NCI-H69 (cell line): ENCODE measurements at places on chromosomes 1 and 21.

- no peak for DNase-seq
Observed at GRCh38 chr1:220877377-220878095, 1.7 kb upstream of the HLX start.

GRCh38 chr1:36555041-36555440 is 72.3 kb upstream of the CSF3R start:
- no peak for DNase-seq

GRCh38 chr1:31583082-31583994 is 7.0 kb downstream of the TINAGL1 start:
- no peak for DNase-seq

- no peak for DNase-seq
Observed at GRCh38 chr1:215023155-215023832, 59.2 kb upstream of the KCNK2 start.

DNA sequence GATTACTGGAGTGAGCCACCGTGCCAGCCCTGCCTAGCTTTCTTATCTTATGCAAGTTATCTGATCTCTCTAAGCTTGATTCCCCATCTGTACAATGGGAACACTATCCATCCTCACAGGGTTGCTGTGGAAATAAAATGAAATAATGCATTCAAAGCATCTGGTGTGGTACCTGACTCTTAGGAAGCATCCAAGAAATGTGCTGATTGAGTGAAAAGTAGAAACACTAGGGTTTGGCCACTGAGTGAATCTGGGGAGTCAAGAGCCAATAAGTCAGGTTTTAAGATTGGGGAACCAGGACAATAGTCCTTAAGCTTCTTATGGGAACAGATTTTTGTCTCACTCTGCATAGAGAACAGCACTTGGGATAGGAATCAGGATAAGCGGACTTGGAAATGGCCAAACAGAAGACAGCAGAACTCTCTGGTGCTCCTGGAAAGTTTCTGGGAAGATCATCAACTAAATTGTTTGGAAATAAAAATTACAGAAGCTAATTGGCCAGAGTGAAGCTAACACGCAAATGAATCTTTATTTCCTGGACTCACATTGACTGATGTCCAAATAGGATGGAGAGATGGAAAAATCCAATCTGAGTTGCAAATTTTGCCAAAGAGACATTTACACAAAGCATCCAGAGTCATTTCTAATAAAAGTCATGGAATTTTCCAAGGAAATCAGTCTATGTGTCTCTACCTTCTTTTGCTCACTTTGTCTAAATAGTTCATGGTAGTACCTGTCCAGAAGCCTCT is 3.3 kb downstream of the PAFAH2 start:
- DNase-seq, result no peak

DNA sequence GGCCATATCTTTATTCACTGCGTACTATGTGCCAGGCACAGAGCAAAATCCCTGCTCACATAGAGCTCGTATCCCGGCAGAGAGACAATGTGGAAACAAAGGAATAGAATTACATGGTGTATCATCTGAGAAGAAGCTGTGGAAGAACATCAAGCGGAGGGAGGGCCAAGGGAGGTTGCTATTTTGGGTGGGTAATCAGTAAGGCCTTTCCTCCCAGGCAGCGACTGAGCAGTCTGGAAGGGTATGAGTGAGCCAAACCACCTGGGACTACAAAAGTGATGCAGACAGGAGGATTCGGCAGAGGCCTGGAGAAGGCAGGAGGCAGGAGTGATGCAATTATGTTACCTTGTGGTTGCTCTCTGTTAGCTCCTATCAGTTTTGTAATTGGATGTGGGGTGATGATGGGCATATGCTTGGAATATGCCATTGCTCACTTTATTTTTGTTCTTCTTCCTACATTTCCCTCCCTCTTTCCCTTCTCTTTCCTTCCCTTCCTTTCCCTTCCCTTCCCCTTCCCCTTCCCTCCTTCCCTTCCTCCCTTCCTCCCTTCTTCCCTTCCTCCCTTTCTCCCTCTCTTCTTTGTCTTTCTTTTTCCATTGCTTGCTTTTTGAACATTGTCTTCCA is 172.9 kb downstream of the DISC1 start:
- no peak for DNase-seq

GRCh38 chr1:170537798-170538503 is 6.0 kb downstream of the GORAB start:
- no peak for DNase-seq

DNA sequence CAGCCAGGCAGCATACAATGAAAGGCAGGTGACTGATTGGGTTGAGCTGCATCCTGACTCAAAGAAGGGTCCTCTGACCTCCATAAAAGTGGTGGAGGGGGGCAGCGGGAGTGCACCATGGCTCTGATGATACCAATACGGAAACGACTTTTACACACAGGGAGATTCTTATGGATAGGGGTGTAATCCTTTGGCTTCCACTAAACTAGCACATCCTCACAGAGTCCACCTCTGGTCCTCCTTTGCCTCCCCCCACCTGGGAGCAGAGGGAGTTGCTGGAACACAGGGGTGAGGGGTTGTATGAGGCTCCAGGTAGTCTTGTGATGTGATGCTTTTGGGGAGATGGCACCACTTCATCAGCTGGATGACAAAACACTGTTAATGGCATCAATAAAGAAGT is 361.0 kb downstream of the BARHL2 start:
- DNase-seq, result no peak

GRCh38 chr1:94768036-94768435 is 52.1 kb upstream of the SLC44A3 start:
- DNase-seq, result no peak

GRCh38 chr21:36522219-36522808 is 42.4 kb upstream of the CLDN14 start:
- DNase-seq, result no peak

GRCh38 chr1:93659822-93660503 is 21.7 kb downstream of the BCAR3 start:
- DNase-seq, result no peak

- DNase-seq, result no peak
Observed at GRCh38 chr1:173827611-173828010, 2.9 kb upstream of the CENPL start.

- no peak for DNase-seq
Observed at GRCh38 chr1:23081376-23081775, 62.1 kb downstream of the KDM1A start.

- no peak for DNase-seq
Observed at GRCh38 chr1:156095906-156096508, 13.7 kb upstream of the MEX3A start.

DNA sequence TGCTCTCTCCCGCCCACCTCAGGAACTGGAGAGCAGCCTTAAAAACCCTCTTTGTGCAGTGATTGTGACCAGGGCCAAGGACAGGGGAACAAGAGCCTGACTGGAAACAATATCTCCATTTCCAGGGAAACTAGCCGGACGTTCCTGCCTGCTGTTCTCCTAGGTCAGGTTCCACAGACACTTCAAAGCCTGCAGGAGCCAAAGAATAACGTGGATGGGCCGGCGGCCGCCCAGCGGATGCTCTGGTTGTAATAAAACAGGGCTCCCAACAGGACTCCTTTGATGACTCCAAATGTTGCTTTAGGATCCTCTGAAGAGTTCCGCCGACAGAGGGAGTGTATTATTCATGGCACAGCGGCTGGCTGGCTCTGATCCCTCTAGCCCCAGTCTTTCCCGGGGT is 162.2 kb downstream of the PLXNA2 start:
- no peak for DNase-seq

GRCh38 chr1:23732363-23733224 is 10.7 kb upstream of the ELOA start:
- DNase-seq, result no peak

GRCh38 chr21:18118566-18118965 is 126.1 kb upstream of the CHODL start:
- DNase-seq, result peak; percentile 56
